ENCODE measurements at places on chromosomes 12 and 14.

DNA sequence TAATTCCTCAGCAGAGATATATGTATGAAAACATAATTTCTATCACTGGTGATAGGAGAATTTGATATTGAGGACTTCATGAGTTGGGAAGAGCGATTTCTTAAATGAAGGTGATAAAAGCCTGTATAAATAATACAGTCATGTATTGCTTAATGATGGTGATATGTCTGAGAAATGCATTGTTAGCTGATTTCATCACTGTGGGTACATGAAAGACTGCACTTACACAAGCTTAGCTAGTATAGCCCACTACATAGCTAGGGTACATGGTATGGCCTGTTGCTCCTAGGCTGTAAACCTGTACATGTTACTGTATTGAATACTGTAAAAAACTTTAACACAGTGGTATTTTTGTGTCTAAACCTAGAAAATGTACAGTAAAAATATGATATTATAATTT lies 63.4 kb downstream of the ANO4 start:
- DNase-seq: no peak

DNA sequence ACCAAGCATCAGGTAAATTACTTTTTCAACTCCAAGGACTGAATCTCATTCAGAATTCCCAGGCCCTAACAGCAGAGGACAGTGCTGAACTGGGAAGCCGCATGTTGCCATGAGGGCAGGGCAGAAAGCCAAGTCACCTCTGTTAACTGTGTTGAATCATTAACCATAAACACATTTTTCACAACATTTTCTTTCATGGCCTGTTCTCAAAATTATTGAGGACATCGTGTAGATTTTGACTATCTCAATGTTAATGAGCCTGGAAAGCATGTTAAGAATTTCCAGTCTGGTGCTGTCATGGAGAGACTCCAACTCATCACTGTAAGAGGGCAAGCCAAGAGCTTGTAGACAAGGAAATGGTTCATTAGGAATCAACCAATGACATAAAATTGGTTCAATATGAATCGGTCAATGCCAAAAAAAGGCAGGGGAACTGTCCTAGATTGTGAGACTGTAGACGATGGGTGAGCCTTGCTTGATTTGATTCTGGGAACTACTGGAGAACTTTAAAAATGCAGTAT lies 33.7 kb downstream of the CPM start:
- no peak for DNase-seq

DNA sequence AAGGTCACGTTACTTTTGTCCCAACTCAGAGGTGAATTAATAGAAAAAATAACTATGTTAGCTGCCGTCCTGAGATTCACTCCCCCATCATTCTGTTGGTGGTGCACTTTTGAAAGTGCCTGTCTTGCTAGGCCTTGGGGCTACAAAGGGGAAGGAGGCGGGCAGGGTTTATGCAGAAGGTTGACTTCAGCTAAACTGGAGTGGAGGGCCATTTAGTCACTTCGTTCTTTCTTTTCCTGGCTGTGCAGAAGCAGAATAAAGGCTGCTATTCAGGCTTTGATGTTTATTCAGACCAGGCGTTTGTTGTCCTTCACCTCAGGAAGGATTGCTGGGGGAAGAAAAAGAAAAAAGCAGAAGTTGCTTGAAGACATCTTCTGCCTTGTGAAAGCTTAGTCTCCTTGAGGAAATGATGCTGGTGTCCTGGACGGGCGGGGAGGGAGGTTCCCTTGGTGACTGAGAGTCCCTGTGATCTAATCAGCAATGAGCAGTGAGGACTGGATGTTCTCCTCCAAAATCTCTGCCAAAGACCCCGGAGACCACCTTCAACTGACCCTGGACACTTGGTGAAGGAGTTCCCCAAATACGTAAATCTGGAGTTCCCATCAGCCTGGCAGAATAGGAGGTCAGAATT lies 4.0 kb downstream of the GLT1D1 start:
- peak; percentile 54 for DNase-seq

- DNase-seq: no peak
These were observed 197.2 kb downstream of the CHST11 start for GRCh38 chr12:104653730-104654664.

- DNase-seq: no peak
These were observed 108.4 kb downstream of the C12orf42 start for GRCh38 chr12:103387385-103387784.

- DNase-seq: no peak
These were observed 42.9 kb downstream of the IFNG-AS1 start for GRCh38 chr12:68031881-68032739.

DNA sequence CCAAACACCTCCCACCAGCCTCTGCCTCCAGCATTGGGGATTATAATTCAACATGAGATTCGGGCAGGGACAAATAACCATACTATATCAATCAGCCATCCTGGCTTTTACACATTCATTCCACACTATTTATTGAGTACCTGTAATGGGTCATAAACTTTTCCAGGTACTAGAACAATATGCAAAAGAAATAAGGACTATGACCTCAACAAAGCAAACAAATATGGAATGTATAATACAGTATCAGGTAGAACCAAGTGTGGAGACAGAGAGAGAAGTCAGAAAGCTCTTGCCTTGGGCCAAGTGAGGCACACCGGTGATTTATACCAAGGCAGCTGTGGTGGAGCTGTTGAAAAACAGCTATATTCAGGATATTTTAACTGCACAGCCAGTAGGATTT lies 116.3 kb downstream of the TSPAN8 start:
- DNase-seq: no peak

DNA sequence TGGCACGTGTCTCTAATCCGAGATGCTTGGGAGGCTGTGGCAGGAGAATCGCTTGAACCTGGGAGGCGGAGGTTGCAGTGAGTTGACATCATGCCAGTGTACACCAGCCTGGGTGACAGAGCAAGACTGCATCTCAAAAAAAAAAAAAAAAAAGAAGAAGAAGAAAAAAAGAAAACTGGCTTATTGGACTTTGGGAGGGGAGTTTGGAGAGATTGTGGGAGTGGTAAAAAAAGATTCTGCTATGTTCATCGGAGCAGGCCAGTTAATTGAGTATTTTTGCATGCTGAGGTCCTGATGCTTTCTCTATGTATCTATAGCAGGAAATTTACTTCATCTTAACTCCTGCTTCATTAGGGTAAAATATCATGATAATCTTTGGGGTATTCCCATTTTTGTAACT lies 11.6 kb downstream of the CNOT2 start:
- DNase-seq: no peak

GRCh38 chr12:5140190-5140589 lies 96.5 kb downstream of the KCNA5 start:
- no peak for DNase-seq
